ENCODE measurements at places on chromosomes 4 and X. TPM values are rescaled to one million over a fixed set of nuclear protein-coding genes. Genes with fewer than 3 reads are reported as not detected.

DNA sequence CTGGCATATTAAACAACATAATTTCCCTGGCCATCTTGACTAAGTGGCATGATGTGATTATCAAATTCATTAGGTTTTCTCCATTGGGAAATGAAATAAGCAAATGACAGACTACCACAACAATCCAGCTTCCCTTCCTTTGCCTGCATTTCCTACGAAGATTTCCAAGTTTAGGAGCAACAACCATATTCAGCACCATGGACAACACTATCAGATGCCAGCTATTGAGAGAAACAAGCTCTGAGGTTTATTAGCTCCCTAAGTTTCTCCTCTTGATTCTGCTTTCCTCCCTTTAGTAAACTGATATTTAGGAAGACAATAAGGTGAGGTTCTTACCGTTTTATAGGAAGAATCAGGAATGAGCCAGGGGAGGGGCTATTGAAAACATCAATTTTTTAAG, 36.2 kb downstream of the DCX start:
- DNase-seq = peak; percentile 46

- peak; percentile 87 for DNase-seq
Observed at GRCh38 chrX:150362599-150363481, at the start of gene MAMLD1. Gene MAMLD1 (plus strand): TSS chrX:150363317. CDS start chrX:150445517, 82,200 bp downstream.

The ATG4A gene
- 69.2 TPM for total RNA-seq

The CXCL5 gene
- 40.1 TPM for total RNA-seq

GRCh38 chrX:119503484-119503861, 35.2 kb downstream of the SLC25A5 start:
- DNase-seq = peak; percentile 55

The PITX2 gene
- 1.1 TPM for total RNA-seq

The PNMA5 gene
- not detected for total RNA-seq

DNA sequence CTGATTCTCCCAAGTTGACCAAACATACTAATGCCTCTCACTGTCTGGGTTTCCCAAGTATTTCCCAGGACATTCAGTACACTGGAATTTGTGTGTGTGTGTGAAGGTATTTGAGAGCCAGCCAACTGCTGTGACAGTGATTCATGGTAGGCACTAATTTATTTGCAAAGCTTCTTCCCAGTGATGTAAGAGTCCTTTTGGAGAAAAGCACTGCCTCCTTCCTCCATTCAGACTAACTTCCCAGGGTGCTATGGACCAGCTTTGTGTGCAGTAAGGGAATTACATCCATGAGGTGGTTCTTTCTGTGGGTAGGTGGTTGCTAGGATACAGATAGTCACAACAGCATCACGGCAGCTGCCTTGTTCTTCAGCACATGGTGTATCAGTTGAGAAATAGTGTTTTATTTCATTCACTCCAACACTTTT, 8.7 kb downstream of the EGF start:
- DNase-seq = no peak

DNA sequence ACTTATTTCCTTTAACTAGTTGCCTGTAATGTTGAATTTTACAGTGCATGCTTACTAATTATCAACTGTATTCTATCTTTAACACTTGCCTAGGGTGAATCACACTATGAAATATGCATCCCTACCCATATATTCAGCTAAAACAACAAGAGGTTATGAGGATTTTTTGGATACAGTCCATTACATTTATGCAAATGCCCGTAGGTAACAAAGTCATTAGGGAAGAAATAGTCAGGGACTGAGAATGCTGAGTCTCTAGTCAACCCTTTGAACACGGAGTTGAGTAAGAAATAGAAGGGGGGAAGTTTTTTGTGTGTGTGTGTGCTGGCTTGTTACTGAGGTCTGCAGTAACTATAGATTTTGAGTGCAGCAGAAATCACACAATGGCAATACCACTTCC, 26.1 kb upstream of the CBLL2 start:
- no peak for DNase-seq

The GPM6B gene
- total RNA-seq = 13.4 TPM

- DNase-seq = no peak
Observed at GRCh38 chr4:184887333-184887732, 61.6 kb upstream of the ACSL1 start.

GRCh38 chrX:139862208-139862607, 70.6 kb downstream of the ATP11C start:
- DNase-seq = no peak

DNA sequence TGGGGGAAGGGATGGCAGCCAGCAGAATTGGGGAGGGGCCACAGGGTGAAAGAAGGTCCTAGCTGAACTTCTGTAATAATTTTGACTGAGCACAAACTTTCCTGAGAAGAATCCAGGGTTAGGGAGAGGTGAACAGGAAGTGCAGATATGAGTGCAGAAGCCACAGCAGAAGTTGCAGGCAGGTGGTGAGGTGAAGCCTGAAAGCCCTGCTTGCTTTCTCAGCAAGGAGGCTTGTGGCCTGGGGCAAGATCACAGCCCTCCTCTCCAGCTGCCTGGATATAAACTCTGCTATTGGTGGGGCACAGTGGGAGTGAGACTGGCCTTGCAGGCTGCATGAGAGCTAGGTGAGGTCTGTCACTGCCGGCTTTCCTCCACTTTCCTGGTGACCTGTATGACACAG, 44.1 kb upstream of the UPRT start:
- DNase-seq = no peak

The BEX4 gene
- total RNA-seq = 5.8 TPM

The POU3F4 gene
- total RNA-seq = not detected

Measured in stomach (tissue), 19 donors.